ENCODE measurements at places on chromosomes 1 and 21.

DNA sequence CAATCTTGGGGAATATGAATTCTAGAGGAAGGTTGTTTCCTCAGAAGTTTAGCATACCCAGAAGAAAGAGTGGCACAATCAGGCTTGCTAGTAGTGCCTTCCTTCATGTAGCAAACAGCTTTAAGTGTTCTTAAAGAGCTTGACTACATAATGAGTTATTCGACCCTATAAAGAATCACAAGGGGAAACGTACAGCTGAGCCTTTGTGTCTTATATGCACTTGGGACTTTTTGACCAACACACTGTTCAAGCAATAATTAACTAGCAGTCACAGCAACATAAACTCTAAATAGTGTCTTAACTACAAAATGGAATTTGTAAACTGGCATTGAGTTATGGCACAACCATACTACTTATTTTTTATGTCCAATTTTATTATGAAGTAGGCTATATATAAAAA is 86.1 kb downstream of the TTLL7 start:
- DNase-seq, result no peak

GRCh38 chr21:30257773-30258172 is 25.0 kb downstream of the KRTAP24-1 start:
- peak; percentile 42 for DNase-seq

GRCh38 chr21:42436914-42437313 is 33.2 kb downstream of the UBASH3A start:
- no peak for DNase-seq

DNA sequence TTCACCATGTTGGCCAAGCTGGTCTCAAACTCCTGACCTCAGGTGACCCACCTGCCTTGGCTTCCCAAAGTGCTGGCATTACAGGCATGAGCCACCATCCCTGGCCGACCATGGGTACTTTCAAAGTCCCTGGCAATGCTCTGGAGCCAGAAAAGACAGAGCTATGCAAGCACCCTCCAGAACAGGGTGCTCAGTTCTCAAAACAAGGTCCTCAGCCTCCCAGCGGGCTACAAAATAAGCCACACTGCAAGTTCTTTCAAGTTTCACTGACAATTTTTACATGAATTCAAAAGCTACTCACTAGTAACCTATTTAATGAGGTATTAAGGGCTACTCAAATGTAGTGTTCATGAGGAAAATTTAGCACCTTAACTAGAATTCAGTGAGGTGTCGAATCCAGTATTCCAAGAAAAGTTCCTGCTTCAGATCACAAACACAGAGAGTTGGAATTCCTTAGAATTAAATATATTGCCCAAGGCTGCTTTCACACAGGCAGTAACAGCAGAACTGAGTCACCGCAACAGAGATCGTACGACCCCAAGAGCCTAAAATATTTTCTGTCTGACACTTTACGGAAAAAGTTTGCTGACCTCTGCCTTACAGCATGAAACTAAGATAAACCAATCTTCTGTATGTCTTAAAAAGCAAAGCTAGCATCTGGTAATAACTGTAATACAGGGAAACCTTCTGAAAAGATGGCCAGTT is 60.7 kb downstream of the HSF2BP start:
- peak; percentile 76 for DNase-seq

All from fibroblast of upper back skin (primary cell).